ENCODE measurements at places on chromosomes 2 and 18. TPM values are rescaled to one million over a fixed set of nuclear protein-coding genes. Genes with fewer than 3 reads are reported as not detected.

SERPINE2 gene
- total RNA-seq = 84.7 TPM

GTF2A1L gene
- total RNA-seq = 24.5 TPM

CNOT9 gene
- total RNA-seq = 43.8 TPM

COLEC12 gene
- 92.7 TPM for total RNA-seq

SH3BP4 gene
- 11.7 TPM for total RNA-seq

DRC1 gene
- total RNA-seq = 1.0 TPM

ARHGAP28 gene
- total RNA-seq = 84.0 TPM

GGCX gene
- 42.3 TPM for total RNA-seq

PPP4R1 gene
- 174 TPM for total RNA-seq

CNTNAP5 gene
- total RNA-seq = 1.8 TPM

G6PC2 gene
- not detected for total RNA-seq

TTR gene
- total RNA-seq = not detected

LCT gene
- total RNA-seq = not detected

EHBP1 gene
- 145 TPM for total RNA-seq

LIMS3 gene
- 13.5 TPM for total RNA-seq

IGFBP5 gene
- total RNA-seq = 159 TPM

STPG4 gene
- not detected for total RNA-seq

RAD51AP2 gene
- 0.26 TPM for total RNA-seq

KCNJ3 gene
- 2.3 TPM for total RNA-seq

DNAH7 gene
- total RNA-seq = 3.5 TPM

THAP4 gene
- 18.9 TPM for total RNA-seq

LRP1B gene
- total RNA-seq = 13.3 TPM

LRP2 gene
- 0.26 TPM for total RNA-seq

CYTIP gene
- 3.4 TPM for total RNA-seq

ASB18 gene
- not detected for total RNA-seq

VWC2L gene
- not detected for total RNA-seq

LRATD1 gene
- total RNA-seq = 15.4 TPM

ZNF521 gene
- total RNA-seq = 58.3 TPM

ALLC gene
- total RNA-seq = 0.16 TPM

DSG4 gene
- 0.26 TPM for total RNA-seq

VWA3B gene
- total RNA-seq = 0.48 TPM

SOCS6 gene
- 40.1 TPM for total RNA-seq

PLGLB2 gene
- total RNA-seq = 3.9 TPM

REEP1 gene
- total RNA-seq = 21.9 TPM

GRHL1 gene
- total RNA-seq = 15.9 TPM

IL36G gene
- not detected for total RNA-seq

NLRC4 gene
- total RNA-seq = 1.7 TPM

ALPG gene
- not detected for total RNA-seq
